Esophagus squamous epithelium (tissue), 5 donors: ENCODE measurements at places on chromosomes 7 and 10. TPM values are rescaled to one million over a fixed set of nuclear protein-coding genes. Genes with fewer than 3 reads are reported as not detected.

STRA8 gene
- not detected for total RNA-seq

CFAP69 gene
- 1.8 TPM for total RNA-seq

GPR26 gene
- not detected for total RNA-seq

NFKB2 gene
- total RNA-seq = 20.2 TPM

PLAC9 gene
- 3.0 TPM for total RNA-seq

PEX1 gene
- 9.3 TPM for total RNA-seq

HOXA10 gene
- total RNA-seq = not detected

TLL2 gene
- 0.62 TPM for total RNA-seq

NAPEPLD gene
- total RNA-seq = 1.5 TPM

RTKN2 gene
- 4.9 TPM for total RNA-seq

CFAP58 gene
- 0.19 TPM for total RNA-seq

DNA sequence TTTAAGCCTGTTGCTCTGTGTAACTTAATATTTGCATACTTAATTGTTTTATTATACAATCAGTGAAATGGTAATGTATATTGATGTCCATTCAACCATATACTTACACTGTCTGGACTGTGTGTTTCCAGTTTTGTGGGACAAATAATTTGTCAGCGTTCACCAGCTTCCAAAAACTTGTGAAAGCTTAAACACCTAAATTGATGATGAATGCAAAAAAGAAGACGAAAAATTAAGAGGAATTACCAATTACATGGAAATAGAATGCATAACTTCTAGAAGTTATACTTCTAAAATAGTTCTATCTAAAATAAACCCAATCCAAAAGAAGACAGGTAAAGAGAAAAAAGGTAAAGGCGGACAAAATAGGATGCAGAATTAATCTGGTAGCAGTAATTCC lies 155.0 kb upstream of the FZD1 start:
- DNase-seq = no peak

GRCh38 chr7:25854608-25855497 lies 297.1 kb upstream of the NFE2L3 start:
- DNase-seq = no peak

DNA sequence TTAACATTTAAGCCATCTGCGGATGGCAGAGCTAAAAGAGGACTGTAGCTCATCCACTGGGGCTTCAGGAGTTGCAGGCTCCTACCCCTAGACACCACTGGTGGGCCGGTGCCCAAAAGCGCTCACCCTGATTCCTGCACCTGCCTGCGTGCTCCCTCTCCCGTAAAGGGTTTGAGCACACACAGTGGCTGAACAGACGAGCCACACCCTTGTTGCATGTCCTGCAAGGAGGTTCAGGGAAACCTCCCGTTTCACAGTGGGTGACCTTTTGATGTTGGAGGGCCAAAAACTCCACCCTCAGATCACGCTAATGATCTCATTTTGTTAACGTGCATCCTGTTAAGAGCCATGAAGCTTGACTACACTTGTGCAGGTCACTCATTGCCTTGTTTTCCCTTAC lies 37.9 kb downstream of the SYPL1 start:
- no peak for DNase-seq

DNA sequence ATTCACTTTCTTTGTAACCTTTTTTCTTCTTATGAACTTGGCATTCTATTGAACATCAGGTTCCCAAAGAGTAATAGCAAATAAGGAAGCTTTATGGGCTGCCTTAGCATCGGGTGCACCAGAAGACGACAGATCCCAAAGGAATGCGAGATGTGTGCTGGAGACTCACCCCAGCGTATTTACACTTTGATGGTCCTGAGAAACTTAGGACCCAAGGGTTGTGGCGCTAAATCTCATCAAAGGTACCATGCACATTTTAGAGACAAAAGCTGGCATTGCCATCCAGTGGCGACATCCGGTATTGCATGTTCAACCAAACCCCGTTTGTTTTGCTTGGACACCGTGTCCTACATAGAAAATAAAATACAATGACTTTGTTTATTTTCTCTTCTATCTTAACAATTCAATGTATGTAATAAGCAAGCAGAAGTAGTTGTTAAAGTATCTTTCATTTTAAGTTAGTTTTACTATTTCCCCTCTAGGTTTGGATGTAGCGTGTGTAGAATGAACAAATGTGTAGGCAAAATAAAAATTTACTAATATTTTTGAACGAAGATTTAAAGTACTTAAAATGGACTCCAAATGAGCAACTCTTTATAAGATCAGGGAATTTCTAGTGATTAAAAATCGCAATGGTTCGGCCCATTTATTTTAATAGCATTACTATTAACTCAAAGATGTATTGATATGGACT lies 1154.8 kb downstream of the GATA3 start:
- DNase-seq = no peak

DNA sequence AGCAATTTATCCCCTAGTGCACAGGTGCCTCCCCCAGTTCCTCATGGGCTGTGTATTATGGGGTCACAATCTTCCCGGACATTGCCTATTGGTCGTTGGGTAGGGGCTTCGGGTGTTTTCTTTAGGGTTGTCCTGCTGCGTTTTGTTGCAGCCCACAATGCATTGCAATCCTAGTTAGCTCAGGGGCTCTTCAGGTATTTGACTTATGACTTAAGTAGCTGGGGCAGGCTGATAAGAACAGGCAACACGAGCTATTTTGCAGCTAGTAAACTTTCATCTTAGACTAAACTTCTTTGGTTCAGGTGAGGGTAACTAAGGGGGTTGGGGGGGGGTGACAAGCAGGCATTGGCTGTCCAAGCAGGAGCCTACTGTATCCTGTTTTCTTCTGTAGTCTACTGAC lies 158.5 kb downstream of the TPST1 start:
- DNase-seq = no peak

GRCh38 chr10:110852947-110853346 lies 18.8 kb upstream of the PDCD4 start:
- no peak for DNase-seq

- no peak for DNase-seq
Measured at GRCh38 chr7:149006345-149006725, 22.0 kb downstream of the PDIA4 start.

GRCh38 chr7:14252458-14252857 lies 263.0 kb upstream of the ETV1 start:
- DNase-seq = no peak

DNA sequence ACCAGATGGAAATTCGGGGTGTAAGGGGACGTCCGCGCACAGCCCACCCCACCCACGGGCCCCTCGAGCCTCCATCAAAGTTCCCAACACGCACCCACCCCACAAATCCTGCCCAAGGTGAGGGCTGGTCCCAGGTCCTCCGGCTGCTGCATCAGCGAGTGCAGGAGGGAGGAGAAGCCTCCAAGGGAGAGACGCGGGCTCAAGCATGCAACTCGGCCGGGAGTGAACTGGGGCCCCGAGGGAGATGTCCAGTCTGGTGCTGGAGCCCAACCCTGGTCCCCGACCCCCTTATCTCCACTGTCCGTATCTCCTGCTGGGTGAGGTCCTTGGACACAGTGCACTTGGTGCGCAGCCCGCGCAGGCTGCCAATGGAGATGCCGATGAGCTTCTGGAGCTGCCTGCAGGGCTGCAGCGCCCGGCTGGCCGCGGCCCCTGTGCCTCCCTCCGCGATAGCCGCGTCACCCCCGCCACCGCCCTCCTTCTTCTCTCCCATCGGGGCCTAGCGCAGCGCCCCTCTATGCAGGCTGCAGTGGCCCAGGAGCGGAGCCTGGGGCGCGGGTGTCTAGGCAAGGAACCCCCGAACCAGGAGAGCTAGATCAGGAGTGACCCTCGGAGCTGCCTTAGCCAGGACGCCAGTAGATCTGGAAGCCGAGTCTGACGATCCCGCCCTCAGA lies 489.2 kb downstream of the ZNF33B start:
- DNase-seq = no peak

DNA sequence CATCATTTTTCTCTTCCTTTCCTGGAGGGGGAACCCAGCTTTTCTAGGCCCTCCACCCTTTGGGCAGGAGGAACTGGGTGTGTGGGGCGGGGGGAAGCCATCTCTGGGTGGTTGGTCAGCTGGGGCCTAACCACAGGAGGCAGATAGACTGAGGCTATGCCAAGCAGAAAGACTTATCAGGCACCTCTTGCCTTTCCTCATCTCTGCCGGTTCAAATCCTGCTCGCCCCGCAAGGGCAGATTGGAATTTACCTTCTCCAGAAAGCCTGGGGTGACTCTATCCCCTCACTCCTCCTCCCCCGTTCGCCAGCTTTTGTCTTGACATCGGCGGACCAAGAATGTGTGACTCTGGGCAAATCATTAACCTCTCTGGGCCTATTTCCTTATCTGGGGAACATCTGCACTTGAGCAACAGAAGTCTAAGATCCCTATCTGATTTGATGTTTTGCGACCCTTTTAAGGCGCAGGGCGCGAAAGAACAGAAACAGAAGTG lies 584 bp upstream of the GARS1 start:
- DNase-seq = no peak

DNA sequence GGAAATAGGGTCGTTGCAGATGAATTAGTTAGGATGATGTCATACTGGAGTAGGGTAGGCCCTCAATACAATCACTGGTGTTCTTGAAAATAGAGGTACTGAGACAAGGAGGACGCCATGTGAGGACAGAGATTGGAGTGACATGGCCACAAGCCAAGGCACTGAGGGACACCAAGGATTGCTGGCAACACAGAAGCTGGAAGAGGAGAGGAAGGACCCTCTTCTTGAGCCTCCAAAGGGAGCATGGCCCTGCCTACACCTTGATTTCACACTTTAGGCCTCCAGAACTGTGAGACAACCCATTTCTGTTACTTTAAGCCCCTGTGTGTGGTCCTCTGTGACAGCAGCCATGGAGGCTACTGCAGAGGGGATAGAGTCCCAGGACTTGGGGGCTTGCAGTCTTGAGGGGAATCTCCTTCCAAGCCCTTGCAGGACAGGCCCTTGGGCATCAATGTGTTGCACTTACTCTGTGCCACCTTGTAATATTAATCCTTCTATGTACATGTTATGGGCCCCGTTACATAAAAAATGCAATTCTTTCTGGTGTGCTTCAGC lies 3.7 kb upstream of the AOC1 start:
- DNase-seq = no peak

DNA sequence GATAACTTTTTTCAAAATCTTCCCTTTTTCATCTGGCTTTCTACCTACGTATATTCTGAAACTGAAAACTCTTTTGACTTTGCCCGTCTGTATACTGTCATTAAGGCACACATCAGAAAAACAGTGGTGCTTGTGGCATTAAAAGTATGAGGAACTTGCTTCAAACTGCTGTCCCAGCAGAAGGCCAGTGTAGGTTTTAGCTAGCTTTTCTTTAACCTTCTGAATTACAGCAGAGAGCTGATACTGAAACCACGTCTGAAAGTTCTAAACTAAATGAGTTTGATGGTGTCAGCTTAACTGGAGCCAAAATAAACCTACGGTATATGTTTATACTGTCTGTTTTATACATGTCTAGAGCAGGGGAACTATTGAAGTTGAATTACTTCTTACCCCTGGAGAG lies 283.4 kb downstream of the TFEC start:
- no peak for DNase-seq

GRCh38 chr10:68625316-68625921 lies 65.3 kb downstream of the TET1 start:
- no peak for DNase-seq

DNA sequence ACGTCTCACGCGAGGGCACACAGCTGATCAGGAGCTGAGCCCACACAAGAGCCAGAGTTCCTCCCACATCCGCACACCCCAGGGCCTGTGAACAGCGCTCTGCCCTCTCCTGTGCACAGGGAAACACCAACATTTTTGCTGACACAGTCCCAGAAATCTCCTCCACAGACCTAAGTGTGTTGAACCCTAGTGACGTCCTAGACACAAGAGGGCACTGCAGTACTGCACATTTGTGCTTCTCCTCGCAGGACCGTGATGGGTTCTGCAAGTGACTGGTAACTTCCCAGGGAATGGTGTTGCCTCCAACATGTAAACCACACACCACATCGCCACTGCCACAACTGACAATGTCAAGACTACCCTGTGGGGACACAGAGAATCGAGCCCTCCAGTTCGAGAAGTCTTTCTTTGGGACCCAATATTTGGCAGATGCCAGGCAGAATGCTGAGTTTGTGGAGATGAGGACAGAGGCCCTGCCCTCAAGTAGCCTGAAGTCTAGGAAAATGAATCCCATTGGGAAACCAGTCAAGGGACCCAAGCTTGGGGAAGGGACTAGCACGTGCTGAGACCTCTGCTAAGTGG lies 170.3 kb downstream of the PAXIP1 start:
- DNase-seq = no peak
